ENCODE measurements at places on chromosomes 2 and 18.
A peak's percentile ranks its signal among the peaks of the same experiment; 100 is the strongest.

DNA sequence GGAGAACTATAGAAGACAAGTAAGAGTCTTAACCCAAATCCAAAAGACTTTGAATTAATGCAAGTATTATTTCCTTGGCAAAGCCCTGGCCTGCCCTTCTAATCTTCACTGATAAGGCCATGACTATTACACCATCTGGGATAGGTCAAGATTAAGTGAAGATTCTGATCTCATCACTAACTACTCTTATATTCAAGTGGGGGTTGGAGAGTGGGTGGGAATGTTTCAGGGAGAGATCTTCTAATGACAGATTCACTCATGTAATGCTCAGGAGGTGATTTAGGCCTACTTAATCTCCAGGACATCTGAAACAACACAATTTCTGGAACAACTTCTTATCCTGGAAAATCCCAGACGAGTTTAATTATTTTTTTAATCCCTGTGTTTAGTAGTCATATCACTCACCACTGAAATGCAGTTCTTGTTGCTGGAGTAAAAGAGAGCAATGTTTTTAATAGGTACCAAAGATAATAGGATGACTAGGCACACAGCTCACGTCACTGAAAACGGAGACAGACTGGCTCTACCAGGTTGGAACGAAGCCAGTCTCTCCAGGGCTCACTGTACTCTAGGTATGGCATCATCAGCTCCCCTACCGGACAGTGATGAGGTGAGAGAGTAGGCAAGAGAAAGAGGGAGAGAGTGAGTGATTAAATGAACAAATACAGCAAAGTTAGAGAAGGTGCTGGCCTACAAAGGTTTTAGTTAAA, 133.1 kb downstream of the NCKAP5 start:
- H3K27me3 ChIP-seq: no peaks in the 10 kb centered on the region
- H3K4me1 ChIP-seq: no peaks in the 10 kb centered on the region
- no peak overlapping the region for H3K27ac ChIP-seq
- DNase-seq: no peak

GRCh38 chr18:63604791-63605567, 17.8 kb downstream of the SERPINB13 start:
- no peaks in the 10 kb centered on the region for H3K4me1 ChIP-seq
- no peak for DNase-seq
- H3K27me3 ChIP-seq: no peaks in the 10 kb centered on the region
- H3K4me3 ChIP-seq: no peak overlapping the region

DNA sequence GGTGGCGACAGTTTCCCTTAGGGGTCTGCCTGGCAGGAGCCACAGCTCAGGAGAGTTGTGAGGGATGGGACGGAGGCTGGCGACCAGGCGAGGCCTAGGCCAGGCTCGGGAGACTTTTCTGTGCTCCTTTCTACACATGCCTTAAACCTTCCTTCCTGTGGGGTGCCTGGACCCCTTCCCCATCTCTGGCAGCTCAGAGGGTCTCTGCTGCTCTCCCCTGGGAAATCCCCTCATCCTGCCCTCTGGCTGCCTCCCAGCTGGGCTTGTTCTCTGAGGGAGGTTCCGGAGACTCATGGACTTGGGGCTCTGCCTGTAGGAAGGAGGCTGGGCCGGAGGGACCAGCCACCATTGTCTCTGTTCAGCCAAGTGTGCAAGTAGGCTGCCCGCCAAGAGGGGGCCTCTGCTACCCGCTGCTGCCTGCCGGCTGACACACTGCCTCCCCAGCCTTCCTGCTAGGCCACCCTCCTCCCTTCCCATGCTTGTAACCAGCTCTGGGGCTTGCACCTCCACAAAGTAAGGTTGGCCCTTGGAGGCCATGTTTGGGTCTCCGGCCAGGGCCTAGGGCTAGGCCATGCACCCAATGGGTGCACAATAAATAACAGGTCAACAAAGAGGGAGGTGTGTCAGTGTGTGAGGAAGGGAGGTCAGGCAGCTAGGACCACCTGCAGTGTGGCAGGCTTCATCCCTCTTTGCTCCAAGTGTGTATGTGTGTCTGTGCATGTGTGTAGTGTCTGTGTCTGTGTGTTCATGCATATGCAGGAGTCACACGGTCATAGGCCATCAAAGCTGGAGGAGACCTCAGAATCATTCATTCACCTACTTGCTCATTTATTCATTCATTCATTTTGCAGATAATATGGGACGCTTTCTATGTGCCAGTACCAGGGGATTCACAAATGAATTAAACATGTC, 28.8 kb downstream of the PSD4 start:
- DNase-seq: no peak
- H3K4me1 ChIP-seq: peaks cover 23% of the 10 kb centered on the region
- H3K36me3 ChIP-seq: peaks cover 51% of the 10 kb centered on the region
- H3K27me3 ChIP-seq: no peaks in the 10 kb centered on the region

DNA sequence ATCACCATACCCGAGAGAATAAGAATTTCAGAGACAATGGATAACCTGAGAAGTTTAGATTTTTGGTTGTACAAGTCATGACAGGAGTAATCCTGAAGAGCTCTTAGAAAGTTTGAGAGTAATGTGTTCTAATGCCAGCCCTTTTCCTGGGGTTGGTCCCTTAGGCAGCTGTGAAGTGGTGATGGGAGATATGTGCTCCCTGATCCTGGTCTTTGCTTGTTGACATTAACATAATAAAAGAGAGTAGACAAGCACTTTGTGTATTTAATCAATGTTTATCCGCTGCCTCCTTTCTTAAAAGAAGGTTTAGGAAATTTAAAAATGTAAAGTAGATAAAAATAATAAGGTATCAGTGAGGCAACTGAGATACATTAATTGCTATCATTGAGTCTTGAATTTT, 13.8 kb upstream of the DSC3 start:
- no peak for DNase-seq
- no peaks in the 10 kb centered on the region for H3K36me3 ChIP-seq
- no peaks in the 10 kb centered on the region for H3K27me3 ChIP-seq
- H3K27ac ChIP-seq: no peak overlapping the region
- no peaks in the 10 kb centered on the region for H3K4me1 ChIP-seq

GRCh38 chr2:239201531-239201876, 199.3 kb downstream of the HDAC4 start:
- no peaks in the 10 kb centered on the region for H3K27me3 ChIP-seq
- H3K4me3 ChIP-seq: no peak overlapping the region
- no peak for DNase-seq
- H3K36me3 ChIP-seq: peaks cover 29% of the 10 kb centered on the region
- no peak overlapping the region for H3K27ac ChIP-seq

DNA sequence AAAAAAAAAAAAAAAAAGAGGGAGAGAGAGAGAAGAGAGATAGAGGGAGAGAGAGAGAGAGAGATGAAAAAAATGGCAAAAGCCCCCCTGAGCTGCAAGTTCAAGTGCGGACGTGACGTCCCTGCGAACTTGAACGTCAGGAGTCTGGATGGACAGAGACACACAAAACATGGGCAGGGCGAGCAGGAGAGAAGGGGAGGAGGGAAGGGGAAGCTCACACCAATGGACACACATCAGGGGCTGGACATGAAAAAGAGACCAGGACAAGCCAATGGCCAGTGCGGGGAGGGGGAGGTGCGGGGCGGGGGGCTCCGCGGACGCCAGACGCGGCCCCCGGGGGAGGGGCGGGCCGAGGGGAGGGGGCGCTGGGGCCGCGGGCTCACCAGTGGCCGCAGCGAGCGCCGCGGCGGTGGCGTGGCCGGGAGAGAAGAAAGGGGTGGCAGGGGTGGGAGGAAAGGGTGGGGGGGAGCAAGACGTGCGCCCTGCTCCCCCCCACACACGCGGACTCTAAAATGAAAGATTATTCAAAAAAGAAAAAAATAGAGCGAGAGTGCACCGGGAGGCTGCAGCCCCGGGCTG, at the start of gene BCL11A:
BCL11A (minus strand) TSS at position 160 of the 579 bp plus-strand sequence. CDS start 384 bp downstream, outside the sequence.
- H3K4me3 ChIP-seq: peak within 1 kb of the TSS; percentile 81
- DNase-seq: no peak
- H3K36me3 ChIP-seq: no peaks in the 10 kb centered on the region

DNA sequence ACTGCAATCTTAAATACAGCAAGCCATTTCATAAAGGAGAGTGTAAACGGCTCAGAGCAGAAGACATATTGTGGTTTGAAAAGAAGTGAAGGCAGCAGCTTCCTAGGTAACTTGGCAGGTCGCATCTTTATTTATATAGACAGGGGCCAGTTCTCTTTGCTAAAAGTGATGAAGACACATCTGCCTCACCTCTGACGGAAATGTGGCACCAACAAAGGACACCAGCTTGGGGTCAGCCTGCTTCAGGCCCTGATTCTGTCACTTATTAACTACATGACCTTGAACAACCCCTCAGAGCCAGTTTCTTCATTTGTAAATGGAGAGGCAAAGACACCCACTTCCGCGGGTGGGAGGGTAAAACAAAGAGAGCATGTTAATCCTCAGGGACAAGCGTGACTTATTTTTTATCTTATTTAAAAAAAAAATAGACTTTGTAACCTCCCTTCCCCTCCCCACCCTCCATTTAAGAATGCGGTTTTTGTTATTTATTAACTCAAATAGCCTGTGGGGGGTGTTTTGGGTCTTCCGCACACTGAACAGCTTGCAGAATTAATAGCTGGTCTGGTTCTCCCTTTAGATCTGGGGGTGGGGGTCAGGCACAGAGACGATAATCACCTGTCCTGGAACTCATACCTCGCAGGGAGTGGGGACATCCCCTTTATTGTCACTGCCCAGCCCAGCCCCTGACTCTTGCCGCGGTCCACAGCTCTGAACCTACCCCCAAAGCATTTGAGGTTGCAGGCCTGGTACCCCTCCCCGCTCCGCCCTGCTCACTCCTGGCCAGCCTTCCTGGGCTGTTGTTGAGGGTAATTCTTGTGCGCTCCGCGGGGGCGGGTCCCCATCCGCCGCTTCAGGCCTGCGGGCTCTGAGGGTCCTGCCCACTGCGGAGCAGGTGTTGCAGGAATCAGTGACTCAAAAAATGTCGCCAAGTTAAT, 64.2 kb upstream of the TMEM17 start:
- no peak for DNase-seq
- H3K36me3 ChIP-seq: no peaks in the 10 kb centered on the region
- peaks cover 23% of the 10 kb centered on the region for H3K27me3 ChIP-seq
- H3K27ac ChIP-seq: no peak overlapping the region

DNA sequence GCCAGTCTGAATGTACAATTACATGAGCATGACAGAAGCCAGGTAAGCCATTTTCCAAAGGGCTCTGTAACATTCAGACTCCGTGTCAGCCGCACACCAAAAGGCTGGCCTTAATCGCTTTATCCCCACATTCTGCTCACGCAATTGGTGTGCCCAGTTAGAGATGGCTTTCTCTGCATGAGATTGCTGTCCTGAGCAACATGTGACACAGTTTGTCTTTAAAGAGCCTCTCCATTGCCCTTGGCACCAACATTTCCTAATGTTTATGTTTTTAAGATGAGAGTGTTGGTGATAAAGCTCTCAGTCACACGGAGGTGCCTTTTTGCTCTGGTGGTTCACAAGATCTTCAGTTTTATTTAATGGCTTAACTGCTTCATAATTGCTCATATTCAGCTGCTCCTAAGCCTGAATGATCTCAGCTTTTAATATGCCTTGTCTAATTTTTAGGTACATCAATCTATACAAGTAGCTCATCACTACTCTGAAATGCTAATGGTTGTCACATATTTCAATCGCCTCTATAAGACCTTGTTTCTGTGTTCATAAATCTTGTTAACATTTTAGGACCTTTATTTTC, 164.8 kb upstream of the ACVR2A start:
- H3K27ac ChIP-seq: no peak overlapping the region
- no peaks in the 10 kb centered on the region for H3K36me3 ChIP-seq
- no peaks in the 10 kb centered on the region for H3K27me3 ChIP-seq
- no peak for DNase-seq
- H3K4me1 ChIP-seq: no peaks in the 10 kb centered on the region
- H3K4me3 ChIP-seq: no peak overlapping the region

DNA sequence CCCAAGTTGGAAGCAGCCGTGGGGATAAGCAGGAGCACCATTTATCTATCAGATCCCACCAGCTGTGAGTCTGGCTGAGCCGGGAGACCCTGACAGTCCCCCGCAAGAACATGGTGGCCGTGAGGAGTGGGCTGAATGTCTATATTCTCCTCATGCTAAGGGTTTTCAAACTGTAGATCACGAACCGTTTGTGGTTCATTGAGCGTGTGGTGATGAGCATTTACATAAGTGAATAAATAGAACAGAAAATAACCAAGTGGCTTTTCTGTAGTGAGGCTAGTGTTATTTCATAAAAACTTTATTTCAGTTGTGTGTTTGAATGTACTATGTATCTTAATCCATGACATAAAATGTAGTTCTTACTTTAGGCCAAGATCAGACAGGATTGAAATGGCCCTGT, 190.2 kb upstream of the APCDD1 start:
- H3K36me3 ChIP-seq: no peaks in the 10 kb centered on the region
- no peak overlapping the region for H3K4me3 ChIP-seq
- no peaks in the 10 kb centered on the region for H3K27me3 ChIP-seq
- H3K27ac ChIP-seq: no peak overlapping the region
- H3K4me1 ChIP-seq: no peaks in the 10 kb centered on the region

DNA sequence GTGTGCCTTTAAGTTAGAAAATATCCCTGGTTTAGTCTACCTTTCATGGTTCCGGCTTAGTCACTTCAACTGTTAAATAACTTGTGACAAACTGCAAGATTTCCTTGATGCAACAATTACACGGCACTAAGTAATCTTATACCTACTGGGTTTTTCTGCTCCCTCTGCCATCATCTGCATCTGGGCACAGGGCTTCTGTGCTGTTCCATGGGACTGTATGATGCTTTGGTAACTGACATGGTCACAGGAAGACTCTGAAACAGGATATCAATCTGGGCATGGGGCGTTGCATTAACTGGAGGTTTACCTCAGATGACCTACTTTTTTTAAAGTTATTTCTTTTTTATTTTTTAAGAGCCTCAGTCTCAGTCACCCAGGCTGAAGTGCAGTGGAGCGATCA, 365.4 kb downstream of the SS18 start:
- no peak overlapping the region for H3K27ac ChIP-seq
- peaks cover 2% of the 10 kb centered on the region for H3K27me3 ChIP-seq
- H3K4me1 ChIP-seq: no peaks in the 10 kb centered on the region
- H3K36me3 ChIP-seq: no peaks in the 10 kb centered on the region

DNA sequence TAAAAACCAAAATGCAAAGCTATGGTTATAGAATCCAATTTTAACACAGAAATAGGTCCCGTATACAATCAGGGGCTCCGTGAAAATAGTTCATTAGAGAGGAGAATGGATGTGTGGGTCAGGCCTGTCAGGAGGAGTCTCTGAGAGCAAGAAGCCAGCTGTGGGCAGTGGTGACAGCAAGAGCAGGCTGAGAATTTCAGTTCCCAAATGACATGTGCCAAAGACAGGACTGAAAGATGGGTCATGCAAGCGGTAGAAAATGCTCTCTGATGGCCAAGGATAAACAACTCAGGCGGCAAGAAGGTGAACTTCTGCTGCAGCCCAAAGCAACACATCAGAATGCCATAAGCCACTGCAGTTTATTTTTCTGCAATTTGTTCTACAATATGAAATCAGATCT, 100.4 kb downstream of the CCDC141 start:
- no peak overlapping the region for H3K4me3 ChIP-seq
- no peaks in the 10 kb centered on the region for H3K36me3 ChIP-seq
- DNase-seq: no peak
- H3K27me3 ChIP-seq: no peaks in the 10 kb centered on the region
- no peak overlapping the region for H3K27ac ChIP-seq

- H3K4me1 ChIP-seq: peaks cover 11% of the 10 kb centered on the region
- no peaks in the 10 kb centered on the region for H3K36me3 ChIP-seq
- DNase-seq: no peak
- no peak overlapping the region for H3K27ac ChIP-seq
- no peak overlapping the region for H3K4me3 ChIP-seq
- H3K27me3 ChIP-seq: no peaks in the 10 kb centered on the region
Observed at GRCh38 chr2:97969081-97970067, 26.4 kb downstream of the TMEM131 start.

- H3K27ac ChIP-seq: no peak overlapping the region
- no peak overlapping the region for H3K4me3 ChIP-seq
- no peak for DNase-seq
- no peaks in the 10 kb centered on the region for H3K4me1 ChIP-seq
- no peaks in the 10 kb centered on the region for H3K36me3 ChIP-seq
- H3K27me3 ChIP-seq: peaks cover 3% of the 10 kb centered on the region
Observed at GRCh38 chr2:102850888-102851287, 89.1 kb downstream of the TMEM182 start.

Measured in CD4-positive, alpha-beta T cell (primary cell).